ENCODE measurements at places on chromosomes 3 and 15.

DNA sequence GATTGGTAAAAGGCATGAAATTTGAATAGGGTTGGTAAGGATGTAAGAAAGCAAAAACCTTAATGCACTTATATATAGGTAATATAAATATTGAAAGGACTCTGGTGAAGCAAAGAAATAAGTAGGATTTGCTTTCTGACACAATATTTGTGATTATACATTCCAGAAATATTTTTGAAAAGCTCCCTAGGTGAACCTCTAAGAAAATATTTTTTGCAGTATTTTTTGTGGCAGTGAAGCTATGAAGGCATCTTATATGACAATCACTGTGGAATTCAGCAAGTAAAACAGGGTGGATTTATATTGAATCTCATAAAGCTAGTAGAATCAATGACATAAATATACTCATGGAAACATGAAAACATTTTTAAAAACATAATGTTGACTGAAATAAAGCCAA, 119.6 kb upstream of the EPHA3 start:
- no peak for DNase-seq

- DNase-seq = no peak
Observed at GRCh38 chr3:155270063-155270462, 23.4 kb downstream of the STRIT1 start.

- no peak for DNase-seq
Observed at GRCh38 chr3:195551381-195551978, 8.4 kb upstream of the PPP1R2 start.

DNA sequence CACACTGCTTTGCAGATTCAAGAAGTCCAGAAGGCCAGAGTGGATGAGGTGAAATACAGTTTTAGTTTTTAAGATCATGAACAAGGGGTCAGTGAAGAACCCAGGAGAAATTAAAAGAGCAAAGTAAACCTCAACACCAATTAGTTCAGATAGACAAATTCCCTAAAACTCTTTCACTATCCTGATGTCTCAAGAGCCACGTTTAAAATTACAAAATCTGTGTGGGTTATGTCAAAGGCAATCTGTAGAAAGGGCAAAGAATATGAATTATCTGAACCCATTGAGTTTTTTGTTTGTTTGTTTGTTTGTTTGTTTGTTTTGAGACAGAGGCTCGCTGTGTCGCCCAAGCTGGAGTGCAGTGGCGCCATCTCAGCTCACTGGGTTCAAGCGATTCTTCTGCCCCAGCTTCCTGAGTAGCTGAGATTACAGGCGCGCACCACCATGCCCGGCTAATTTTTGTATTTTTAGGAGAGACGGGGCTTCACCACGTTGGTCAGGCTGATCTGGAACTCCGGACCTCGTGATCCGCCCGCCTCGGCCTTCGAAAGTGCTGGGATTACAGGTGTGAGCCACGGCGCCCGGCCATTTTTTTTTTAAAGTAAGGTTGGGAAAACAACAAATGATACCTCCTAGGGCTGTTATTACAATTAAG, 32.1 kb upstream of the ST3GAL6 start:
- no peak for DNase-seq

DNA sequence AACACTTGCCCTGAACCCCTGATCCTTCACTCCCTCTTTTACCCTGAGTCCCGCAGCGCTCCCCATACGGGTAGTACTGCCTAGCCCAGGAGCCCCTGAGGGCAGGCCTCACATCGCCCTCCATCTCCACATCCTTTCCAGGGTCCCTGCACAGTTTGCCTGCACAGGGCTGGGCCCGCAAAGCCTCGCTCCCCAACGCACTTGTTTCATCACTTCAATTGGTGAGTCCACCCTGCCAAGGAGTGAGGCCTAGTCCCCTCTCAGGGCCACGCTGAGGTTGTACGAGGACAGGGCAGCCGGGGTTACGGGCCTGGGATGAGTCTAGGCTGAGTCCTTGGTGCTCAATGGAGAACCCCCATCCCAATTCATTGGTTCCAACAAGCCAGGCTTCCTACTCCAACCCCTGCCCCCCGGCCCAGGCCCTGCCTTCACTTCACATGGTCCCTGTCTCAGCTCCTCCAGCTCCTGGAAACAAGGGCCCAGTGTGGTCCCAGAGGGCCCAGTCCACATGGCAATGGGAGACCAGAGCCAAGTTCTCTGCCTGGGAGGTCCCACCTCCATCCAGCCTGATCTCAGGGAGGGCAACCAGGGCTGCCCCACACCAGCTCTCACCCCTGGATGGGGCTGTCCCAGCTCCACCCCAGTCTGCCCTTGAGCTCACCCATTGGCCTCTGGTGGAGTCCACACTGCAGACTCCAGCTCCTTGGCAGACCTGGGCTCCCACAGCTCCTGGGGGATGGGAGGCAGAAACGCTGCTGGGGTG, 12.4 kb upstream of the CLK3 start:
- DNase-seq = no peak

- no peak for DNase-seq
Observed at GRCh38 chr3:185297867-185298266, 44.0 kb upstream of the EHHADH start.

GRCh38 chr15:64503640-64504039, 43.3 kb downstream of the ZNF609 start:
- no peak for DNase-seq

- no peak for DNase-seq
Observed at GRCh38 chr3:36557021-36557707, 176.9 kb downstream of the STAC start.

GRCh38 chr3:24004171-24004938, 59.3 kb downstream of the NR1D2 start:
- DNase-seq = no peak

DNA sequence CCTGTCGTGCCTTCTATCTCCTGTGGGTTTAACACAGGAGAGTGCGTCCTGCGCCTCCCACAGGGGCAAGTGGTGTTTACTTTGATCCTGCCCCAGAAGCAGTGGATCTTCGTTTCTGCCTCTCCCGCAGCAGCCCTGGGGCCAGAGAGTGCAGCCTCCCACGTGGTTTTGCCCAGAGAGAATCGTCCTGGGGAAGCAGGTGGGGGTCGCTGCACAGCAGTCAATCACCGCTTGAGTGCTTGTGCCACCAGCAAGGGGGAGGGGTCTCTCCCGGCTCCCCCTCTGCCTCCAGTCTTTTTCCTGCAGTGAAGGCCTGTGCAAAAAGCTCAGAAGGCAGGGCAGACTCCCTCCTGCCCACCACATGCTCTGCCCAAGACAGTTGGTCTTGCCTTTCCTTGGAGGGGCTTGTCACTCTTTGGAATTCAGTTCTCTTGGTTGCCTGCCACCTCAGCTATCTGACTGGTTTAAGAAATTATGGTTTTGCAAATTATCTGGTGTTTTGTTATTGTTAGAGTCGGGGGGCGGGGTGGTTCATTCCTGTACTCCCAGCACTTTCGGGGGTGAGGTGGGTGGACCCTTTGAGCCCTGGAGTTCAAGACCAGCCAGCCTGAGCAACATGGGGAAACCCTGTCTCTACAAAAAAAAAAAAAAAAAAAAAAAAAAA, 26.9 kb downstream of the STOML1 start:
- DNase-seq = no peak

DNA sequence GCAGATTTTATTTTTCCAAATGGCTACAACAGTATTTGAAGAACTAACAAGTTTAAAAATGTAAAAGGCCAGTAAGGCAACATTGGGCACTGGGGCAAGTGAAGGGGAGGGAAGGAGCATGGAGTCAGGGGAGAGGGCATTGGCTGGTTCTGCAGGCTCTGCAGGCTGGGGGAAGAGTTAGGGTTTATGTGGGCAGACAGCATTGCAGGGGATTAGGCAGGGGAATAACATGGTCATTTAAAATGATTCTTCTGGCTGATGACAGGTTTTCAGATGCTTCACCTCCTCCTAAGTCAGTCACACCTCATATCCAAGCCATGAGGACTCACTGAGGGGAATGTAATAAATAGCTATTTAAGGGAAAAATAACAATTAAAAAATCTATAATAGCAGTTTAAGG, 52.6 kb downstream of the BTD start:
- DNase-seq = no peak

DNA sequence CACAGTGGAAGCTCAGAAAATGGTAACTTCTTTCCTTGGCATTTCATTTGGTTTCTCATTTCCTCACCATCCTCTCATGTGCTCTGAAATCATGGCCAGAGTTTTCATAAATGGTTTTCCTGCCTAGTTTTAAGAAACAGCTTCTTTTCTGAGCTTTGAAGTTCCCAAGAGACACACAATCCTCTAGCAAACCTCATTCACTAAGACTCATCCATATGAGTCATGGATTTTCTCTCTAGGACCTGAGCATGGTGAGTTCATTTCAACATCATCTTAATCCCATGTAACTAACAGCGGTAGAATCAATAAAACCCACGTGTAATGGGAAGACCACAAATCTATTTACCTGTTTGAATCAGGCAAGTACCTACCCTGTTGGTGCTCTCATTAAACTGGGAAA, 274.5 kb upstream of the LRTM1 start:
- DNase-seq = no peak

- DNase-seq = no peak
Observed at GRCh38 chr3:90010341-90010740, 902.9 kb downstream of the EPHA3 start.

DNA sequence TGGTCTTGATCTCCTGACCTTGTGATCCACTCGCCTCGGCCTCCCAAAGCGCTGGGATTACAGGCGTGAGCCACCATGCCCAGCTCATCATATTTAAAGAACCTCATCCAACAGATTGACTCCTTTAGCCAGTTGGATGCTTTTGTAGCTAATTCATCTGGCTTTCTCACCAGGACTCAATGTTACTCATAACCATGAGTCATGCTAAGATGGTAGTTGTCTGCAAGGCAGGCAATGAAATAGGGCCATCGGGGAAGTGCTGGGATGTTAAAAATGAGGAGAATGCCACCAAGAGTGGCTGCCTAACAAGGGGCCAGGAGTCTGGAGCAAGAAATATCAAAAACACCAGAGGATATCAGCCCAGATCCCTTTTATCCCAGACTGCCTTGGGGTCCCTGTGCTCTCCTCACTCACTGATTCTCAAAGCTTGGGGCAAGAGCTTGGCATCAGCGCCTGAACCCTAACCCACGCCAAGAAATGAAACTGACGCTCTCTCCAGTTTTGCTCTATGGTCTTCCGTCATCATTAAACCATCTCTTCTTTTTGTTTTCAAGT, 7.4 kb upstream of the PCOLCE2 start:
- DNase-seq = no peak

DNA sequence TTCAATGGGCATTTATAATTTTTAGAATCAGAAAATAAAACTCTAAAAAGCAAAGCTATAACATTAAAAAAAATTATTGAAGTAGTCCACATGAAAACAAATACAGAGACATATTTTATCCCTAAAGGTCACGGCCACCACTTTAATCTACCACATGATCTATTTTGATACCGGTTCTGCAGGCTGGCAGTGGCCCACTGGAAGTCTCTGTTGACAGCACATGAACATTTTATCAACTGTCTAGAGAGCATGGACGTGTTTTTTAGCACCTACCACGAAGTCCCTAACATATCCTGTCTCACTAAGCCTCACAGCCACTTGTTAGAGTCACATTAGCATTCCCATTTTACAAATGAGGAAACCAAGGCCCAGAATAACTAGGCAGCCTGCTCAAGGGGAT, 1.8 kb upstream of the CPA3 start:
- DNase-seq = no peak

DNA sequence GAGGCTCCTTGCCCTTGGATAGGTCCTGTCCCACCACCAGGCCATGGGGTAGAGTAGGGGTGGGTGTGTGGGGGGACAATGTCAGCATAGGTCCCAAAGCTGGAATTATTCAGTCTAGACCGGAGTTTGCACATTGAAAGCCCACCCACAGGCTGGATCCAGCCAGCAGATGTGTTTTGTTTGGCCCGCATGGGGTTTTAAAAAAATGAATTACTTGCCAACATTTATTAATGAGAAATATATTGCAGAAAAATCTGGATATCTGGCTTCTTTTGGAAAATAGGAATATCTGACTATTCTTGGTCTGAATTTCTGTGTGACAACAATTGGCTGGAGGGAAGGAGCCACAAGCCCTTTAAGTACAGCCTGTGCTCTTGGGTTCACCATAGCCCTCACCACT, 17.3 kb upstream of the LRIG1 start:
- DNase-seq = no peak

- DNase-seq = no peak
Observed at GRCh38 chr3:150385296-150386242, 22.5 kb upstream of the TSC22D2 start.

All from NCI-H748 treated with DMSO at 0.1 percent for 48 hours (cell line).